ENCODE measurements at places on chromosomes 1 and 21.
A peak's percentile ranks its signal among the peaks of the same experiment; 100 is the strongest.

- no peak for DNase-seq
These were observed 15.3 kb downstream of the URB1 start for GRCh38 chr21:32377506-32377905.

DNA sequence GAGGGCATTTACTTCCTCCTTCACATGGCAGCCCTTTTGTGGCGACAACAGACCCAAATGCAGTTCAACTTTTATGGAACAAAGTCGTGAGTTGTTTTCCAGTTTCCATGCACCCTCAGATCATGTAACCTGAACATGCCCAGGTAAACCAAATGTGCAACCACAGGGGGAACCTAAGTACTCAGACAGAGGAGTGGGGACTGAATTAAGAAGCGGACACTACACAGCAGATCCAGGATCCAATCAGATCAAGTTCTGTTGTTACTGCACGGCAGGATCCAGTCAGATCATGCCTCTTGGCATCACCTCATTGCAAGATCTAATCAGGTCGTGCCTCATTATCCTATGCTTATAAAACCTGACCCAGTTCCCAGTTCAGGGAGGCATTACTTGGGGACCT, 115.7 kb downstream of the MATN1 start:
- DNase-seq: no peak

DNA sequence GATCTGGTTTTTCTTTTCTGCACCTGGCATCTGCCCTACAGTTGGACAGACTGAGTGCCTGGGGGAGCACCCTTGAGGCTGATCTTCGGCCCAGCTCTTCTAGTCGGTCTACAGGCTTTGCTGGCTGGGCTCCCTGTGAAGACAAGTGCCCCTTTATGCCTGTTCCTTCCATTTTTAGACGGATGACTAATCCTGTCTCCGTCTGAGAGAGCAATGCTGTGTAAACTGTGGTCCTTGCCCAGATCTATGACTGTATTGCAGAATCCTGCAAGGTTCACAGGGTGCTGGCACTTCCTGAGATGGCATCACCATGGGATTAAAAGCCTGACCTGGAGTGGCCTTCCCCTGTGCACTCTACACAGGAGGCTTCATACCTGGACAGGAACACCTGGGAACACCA, 47.6 kb upstream of the SAMD13 start:
- DNase-seq: peak; percentile 91

DNA sequence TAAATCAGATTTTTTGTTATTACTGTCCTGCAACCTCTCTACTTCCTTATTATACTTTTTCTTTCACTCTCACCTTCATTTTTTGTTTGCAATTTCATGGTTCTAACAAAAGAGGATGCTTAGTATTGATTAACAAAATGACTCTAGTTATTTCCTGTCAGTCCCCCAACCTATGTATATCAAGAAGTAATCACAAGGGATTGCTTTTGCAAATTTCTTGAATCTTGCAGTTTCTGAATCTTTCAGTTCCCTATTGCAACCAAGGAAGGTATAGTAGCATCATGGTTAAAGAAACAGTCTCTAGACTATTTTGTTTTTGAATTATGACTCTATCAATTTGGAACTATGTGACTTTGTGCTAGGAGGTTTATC, 446.9 kb downstream of the NEGR1 start:
- DNase-seq: no peak

- no peak for DNase-seq
These were observed 83.1 kb upstream of the LYPLAL1 start for GRCh38 chr1:219090607-219091006.

GRCh38 chr1:11289064-11289463, 16.1 kb downstream of the UBIAD1 start:
- no peak for DNase-seq

DNA sequence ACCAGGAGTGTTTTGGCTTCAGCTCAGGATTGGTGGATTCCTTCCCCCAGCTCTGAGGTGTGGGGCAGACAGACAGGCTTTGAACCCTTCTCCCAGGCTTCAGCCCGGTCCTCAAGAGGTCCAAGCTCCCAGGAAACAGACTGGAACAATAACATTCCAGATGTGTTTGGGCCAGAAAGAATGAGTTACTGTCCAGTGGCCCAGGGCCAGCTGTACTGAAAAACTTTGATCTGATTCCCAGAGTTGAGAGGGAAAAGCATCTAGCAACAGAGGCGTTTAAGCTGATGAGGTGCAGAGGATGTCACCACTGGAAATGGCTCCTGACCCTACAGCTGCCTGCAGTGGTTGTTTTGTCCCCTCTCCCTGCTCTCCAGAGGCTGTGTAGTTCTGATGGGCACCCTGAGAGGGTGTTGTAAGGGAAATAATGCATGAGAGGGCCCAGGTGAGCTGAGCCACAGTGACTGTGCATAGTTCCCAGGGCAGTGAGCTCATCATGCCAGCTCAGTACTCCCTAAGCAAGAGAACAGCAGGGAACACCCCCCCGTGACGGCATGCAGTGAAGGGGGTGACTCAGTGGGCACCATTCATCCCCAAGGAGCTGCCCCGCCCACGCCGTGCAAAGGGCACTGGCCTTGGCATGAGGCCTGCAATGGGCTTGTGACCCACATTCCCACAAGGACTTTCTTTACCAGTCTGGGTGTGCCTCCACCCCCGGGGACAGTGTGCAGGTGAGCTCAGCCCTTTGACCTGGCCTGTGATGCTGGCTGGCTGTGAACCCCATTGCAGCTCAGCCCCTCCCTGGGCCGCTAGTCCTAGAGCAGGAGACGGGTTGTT, 13.8 kb upstream of the SFN start:
- DNase-seq: peak; percentile 79

- DNase-seq: peak; percentile 63
These were observed 99.9 kb upstream of the SGIP1 start for GRCh38 chr1:66434096-66434495.

DNA sequence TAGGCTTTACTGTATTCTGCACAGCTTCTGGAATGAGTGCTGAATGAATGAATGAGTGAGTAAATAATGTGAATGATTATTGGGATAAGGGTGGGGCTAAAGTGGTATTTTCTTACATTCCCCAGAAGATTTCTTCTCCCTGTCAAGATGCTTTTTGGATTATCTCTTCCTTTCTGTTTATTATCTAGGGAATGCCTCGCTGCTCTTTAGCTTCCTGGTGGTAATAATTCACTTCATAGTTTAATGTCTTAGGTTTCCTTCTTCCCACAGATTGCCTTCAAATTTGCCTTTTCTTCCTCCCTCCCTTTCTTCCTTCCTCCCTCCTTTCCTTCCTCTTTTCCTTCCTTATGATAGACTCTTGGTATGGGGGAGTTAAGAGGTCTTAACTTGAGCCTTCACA, 24.0 kb downstream of the DDR2 start:
- no peak for DNase-seq

- DNase-seq: no peak
These were observed 53.8 kb upstream of the CFAP126 start for GRCh38 chr1:161421456-161421855.

DNA sequence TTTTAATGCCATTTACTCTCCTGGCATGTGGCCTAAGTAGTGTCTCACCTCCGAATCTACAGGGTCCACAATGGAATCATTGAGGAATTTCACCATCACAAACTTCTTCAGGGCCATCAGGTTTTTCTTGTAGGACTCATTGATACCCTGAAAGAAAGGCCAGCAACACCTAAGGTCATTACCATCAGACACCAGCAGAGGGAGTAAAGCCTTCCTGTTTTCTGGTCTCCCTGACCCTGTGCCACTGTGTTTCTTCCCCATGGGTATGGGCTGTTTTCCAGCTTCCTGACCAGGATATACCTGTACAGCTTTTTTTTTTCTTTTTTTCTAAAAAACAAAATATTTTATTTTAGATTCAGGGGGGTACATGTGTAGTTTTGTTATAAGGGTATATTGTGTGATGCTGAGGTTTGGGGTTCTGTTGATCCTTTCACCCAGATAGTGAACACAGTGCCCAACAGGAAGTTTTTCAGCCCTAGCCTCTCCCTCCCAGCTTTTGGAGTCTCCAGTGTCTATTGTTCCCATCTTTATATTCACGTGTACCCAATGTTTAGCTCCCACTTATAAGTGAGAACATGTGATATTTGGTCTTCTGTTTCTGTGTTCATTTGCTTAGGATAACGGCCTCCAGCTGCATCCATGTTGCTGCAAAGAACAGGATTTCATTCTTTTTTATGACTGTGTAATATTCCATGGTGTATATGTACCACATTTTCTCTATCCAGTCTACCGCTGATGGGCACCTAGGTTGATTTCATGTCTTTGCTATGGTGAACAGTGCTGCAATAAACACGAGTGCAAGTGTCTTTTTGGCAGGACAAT, 18.3 kb downstream of the PPT1 start:
- DNase-seq: peak; percentile 54

GRCh38 chr1:112878321-112878720, 77.7 kb downstream of the SLC16A1 start:
- DNase-seq: no peak

DNA sequence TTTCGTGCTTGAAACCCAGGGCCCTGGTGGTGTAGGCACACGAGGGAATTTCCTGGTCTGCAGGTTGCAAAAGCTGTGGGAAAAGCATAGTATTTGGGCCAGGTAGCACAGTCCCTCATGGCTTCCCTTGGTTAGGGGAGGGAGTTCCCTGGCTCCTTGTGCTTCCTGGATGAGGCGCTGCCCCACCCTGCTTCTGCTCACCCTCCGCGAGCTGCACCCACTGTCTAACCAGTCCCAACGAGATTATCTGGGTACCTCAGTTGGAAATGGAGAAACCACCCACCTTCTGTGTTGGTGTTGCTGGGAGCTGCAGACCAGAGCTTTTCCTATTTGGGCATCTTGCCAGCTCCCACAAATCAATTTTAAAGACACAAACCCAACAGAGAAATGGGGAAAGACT, 183.0 kb downstream of the PHTF1 start:
- no peak for DNase-seq

- no peak for DNase-seq
These were observed 53.2 kb upstream of the PARP1 start for GRCh38 chr1:226461087-226461486.

DNA sequence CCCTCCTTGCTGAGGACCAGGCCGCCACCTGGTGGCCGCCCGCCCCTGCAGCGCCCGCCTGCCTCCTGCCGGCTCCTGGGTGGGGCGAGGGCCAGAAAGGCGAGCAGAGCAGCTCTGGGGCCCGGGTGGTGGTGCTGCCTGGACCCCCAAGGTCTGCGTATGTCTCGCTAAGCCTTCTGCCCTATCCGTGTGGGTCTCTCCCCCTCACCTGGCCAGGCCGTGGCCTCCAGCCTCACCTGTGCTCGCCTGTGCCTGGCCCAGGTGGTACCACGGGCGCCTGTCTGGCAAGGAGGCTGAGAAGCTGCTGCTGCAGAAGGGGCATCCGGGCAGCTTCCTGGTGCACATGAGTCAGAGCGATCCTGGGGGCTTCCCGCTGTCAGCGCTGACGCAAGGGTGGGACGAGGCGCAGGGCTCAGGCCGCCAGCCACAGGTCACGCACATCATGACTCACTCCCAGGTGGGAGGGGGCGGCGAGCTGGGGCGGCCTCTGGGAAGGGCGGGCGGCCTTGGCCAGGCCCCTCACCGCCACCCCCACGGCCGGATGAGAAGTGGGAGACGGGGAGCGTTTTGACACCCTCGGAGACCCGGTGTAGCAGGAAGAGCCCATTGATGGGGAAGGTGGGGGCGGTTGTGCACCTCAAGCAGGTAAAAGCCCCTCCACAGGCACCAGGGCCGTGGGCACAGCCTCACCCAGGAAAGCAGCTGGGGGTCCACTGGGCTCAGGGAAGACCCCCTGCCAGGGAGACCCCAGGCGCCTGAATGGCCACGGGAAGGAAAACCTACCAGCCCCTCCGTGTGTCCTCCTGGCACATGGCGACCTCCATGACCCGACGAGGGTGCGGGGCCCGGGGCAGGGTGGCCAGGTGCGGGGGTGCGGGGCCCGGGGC, 9.9 kb downstream of the RNF223 start:
- peak; percentile 94 for DNase-seq

GRCh38 chr1:230867903-230868735, at the start of gene C1orf198:
TSS of gene C1orf198 (minus strand) at chr1:230868521. CDS start at chr1:230868512, 9 bp downstream.
- DNase-seq: no peak

- peak; percentile 61 for DNase-seq
These were observed 48.6 kb downstream of the CTH start for GRCh38 chr1:70459496-70460225.

GRCh38 chr1:151196292-151196800, 2.0 kb upstream of the PIP5K1A start:
- peak; percentile 87 for DNase-seq

DNA sequence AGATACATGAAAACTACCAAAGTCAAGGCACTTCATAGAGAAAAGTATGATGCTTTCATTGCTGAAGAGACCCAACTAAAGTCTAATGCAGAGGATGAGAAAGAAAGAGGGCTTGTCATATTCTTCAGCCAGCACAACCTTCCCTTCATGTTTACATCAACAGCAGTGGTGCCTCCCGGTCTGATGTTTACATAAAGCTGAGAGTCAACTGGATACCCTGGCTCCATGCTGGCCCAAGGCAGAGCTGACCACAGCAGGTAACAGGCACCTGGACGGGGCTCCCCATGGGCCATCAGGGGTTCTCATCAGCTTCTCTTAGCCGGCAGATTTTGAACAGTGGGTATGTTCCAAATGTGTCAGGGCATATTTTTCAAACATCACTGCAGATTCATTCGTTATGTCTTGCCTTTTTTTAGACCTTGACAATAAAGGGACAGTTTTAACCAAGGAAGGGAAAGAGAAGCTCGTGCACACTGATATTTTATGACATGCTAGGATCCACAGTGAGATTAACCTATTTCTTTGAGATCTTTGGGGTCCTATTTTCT, 117.1 kb downstream of the NRIP1 start:
- DNase-seq: no peak

GRCh38 chr1:156928043-156928602, 7.7 kb downstream of the LRRC71 start:
- no peak for DNase-seq

GRCh38 chr1:204802401-204803175, 68.1 kb upstream of the NFASC start:
- no peak for DNase-seq

DNA sequence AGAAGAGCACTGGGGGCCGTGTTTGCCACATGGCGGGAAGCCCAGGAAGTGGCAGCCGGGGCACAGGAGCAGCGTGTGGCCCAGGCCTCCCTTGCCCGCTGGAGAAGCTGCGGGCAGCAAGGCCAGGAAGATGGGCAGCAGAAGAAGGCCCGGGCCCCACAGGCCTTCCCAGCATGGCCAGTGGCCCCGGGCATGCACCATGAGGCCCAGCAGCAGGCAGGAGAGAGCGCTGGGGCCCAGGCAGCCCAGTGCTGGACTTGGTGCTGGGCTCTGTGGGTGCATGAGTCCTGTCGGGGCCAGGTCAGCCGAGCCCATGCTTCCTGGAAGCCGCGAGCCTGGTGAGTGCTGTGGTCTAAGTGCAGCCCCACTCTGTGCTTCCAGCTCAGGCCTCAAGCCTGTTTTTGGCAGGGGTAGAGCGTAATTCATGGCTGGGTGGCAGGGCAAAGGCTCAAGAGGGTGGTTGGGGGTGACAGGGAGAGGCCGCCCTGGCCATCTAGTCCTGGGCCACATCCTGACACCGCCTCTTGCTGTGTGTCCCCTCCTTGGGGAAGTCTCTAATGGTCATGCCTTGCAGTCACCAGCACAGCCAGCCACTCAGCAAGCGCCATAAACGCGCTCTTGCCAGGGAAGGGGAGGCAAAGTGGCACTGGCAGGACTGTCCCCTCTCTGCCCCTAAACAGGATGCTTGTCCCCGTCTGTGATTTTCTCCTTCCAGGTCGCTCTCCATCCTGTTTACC, 21.3 kb downstream of the MTHFR start:
- DNase-seq: no peak

GRCh38 chr1:156933136-156933535, 12.7 kb downstream of the LRRC71 start:
- DNase-seq: no peak

- DNase-seq: peak; percentile 30
These were observed 19.1 kb downstream of the RAB7B start for GRCh38 chr1:205983925-205984725.

- no peak for DNase-seq
These were observed 55.6 kb downstream of the CLSTN1 start for GRCh38 chr1:9767964-9768668.

All from H4 (cell line).